ENCODE measurements at places on chromosomes 3 and 15.

DNA sequence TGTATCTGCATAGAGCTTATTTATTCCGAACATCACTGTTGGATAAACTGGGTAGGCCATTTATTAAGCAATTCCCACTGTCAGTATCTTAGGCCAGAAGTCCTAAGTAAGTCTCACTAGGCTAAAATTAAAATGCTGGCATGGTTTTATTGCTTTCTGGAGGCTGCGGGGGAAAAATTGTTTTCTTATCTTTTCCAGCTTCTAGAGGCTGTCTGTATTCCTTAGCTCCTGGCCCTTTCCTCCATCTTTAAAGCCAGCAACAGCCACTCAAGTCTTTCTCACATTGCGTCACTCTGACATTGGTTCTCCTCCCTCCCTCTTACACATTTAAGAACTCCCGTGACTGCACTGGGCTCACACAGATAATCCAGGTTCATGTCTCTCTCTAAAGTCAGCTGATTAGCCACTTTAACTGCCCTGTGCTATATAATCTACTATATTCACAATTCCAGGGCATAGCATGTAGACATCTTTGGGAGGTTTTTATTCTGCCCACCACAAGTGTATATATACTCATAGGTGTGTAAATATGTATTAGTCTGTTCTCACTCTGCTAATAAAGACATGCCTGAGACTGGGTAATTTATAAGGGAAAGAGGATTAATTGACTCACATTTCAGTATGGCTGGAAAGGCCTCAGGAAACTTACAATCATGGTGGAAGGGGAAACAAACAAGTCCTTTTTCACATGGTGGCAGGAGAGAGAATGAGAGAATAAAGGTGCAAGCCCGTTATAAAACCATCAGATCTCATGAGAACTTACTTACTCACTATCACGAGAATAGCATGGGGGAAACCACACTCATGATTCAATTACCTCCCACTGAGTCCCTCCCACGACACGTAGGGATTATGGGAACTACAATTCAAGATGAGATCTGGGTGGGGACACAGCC, 113.5 kb upstream of the SLC7A14 start:
- no peak for DNase-seq

DNA sequence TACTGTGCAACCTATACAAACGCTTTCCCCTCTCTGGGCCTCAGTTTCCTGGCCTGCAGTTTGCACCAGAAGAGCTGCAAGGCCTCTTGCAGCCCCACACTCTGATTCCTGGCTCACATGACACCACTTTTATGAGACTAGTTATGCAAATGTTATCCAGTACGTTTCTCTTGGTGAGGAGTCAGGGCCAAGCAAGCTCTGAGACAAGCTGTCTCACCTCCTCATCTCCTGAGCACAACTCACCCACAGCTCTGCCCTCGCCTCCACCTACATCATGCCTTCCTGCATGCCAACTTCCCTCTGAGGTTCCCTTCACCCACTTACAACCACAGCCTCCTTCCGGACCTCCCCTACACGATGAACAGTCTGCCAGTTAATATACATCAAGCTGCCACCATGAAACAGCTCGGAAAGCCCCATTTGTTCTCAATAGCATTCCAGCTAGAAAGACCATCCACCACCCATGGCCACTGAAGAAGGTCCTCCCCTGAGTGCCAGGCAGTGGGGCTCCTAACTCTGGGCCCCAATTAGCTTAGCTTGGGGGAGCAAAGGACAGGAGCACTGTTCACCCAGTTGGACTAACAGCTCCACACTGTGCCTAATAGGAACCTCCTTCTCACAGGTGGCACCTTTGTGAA, 25.0 kb downstream of the CRYGS start:
- peak; percentile 75 for DNase-seq

GRCh38 chr3:119469418-119470189, 841 bp downstream of the POGLUT1 start:
- DNase-seq, result peak; percentile 10

DNA sequence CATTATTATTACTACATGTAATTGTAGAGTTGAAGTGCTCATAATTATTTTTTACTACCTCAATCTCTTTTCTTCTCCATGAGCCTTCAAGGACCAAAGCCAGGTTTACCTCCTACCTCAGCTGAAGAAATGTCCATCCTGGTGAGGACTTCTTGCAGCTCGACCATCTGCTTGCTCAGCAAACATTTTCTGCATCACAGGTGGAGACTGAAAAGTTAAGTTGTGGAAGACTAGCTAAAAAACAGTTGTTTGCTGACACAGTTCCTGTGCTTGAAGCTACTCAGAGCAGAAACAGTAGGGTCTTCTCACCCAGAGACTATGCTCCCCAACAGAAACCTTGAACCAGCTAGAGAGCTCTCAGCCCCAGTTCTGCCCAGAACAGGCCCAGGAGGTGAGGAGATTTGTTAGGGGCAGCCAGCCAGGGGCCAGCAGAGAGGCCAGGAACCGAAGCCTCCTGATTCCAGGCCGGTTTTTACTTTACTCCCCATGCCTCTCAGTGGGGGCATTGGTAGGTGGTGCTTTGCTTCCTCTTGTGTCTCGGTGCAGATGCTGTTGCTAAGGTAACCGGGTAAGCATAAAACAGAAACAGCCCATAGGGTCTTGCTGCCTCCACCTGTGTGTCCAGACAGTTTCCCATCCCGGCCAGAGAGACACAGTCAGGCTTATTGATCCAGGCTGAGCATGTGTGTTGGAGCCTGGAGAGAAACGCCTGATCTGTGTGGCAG, 54.9 kb downstream of the CCNL1 start:
- DNase-seq, result no peak

DNA sequence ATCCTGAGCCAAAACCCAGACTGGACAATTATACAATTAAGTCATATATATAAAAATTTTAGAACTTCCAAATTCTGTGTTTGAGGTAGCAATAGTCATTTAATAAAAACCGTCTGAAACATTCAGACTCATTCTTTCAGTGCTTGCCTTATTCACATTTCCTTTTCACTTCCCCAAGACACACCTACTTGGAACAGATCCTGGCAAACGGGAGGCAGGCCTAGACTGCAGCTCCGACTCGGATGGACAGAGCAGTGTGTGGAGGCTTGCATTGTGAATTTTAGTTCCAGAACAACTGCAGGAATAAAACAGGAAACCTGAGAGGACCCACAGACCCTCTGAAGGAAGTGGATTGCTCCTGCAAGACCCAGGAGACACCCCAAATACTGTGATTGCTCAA, 341.4 kb downstream of the CNTN3 start:
- no peak for DNase-seq

GRCh38 chr15:27573805-27574485, 525.2 kb downstream of the OCA2 start:
- no peak for DNase-seq

All from activated CD4-positive, alpha-beta T cell treated with anti-CD3 and anti-CD28 coated beads, Interleukin-2, amount 10 ng/mL, durations not matched to agents 7 days and 5 days (primary cell).